ENCODE measurements at places on chromosomes 4 and X. TPM values are rescaled to one million over a fixed set of nuclear protein-coding genes. Genes with fewer than 3 reads are reported as not detected.

Gene FGFBP2
- total RNA-seq: 18.1 TPM

Gene MSX1
- total RNA-seq: 2.8 TPM

Gene RBMXL3
- not detected for total RNA-seq

Gene TRPC5OS
- total RNA-seq: 0.14 TPM

Gene SLC16A2
- 11.5 TPM for total RNA-seq

Gene TCP11X2
- total RNA-seq: 0.38 TPM

Gene NDNF
- 2.1 TPM for total RNA-seq

Gene HOPX
- total RNA-seq: 30.6 TPM

Gene PNMA6F
- not detected for total RNA-seq

Gene MCF2
- total RNA-seq: 0.44 TPM

Gene FAM133A
- total RNA-seq: 0.36 TPM

Gene PARM1
- total RNA-seq: 158 TPM

Gene NALF2
- 43.2 TPM for total RNA-seq

Gene EPGN
- 0.71 TPM for total RNA-seq

Gene ARMCX5
- 8.2 TPM for total RNA-seq

Gene CXCL10
- total RNA-seq: not detected

Gene CYBB
- total RNA-seq: 42.1 TPM

Measured in right cardiac atrium (tissue), 5 donors.